ENCODE measurements at places on chromosomes 3 and 15.

DNA sequence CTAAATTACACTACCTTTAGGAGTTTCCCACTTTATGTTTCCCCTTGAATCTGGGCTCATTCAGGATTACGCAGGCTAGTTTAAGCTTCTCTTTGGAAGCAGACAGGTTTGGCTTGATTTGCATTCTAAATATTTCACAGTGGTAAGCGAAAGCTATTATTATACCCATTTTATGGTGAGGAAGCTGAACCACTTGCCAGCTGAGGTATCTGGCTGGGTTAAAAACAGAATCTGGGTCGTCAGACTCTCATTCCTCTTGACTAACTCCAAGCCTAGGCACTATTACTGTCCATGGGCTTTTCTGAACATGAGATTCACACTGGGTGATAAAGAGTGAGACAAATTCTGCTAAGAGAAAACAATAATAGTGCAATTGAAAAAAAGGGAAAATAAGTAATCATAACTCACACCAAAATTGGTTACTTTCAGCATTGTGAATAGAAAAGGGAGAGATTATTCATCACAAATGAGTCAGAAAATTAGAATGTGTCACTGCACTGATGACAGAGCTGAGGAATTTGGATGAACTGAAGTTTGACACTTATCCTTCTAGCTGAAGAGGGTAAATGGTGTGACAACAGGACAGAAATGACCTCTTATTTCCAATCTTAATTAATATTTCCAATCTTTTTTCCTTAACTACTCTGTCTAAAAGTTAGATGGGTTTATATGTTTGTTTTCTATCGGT, 211.3 kb downstream of the TIGIT start:
- no peak for DNase-seq

- DNase-seq = no peak
Measured at GRCh38 chr3:139130390-139131140, 85.9 kb upstream of the PRR23C start.

- DNase-seq = no peak
Measured at GRCh38 chr3:56192001-56192400, 276.3 kb downstream of the ERC2 start.

GRCh38 chr15:57896114-57896513, 169.4 kb downstream of the ALDH1A2 start:
- DNase-seq = no peak

DNA sequence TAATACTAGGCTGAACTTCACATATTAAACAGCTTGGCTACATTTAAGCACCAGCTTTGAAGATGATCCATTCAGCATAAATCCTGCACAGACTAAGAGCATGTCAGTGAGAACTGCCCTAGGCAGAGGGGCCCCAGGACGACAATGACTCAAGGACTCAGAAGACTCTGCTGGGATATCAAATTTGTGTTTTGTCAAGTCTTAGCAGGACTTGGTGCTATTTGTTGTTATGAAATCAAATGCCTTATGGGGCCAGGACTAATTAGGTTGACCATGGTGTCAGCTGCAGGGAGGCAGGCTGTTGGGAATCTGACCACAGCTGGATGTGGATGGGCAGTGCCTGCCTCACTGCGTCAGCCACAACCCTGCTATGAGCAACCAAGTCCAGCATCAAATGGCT, 91.8 kb downstream of the RYR3 start:
- no peak for DNase-seq

- DNase-seq = no peak
Measured at GRCh38 chr3:106229495-106230278, 360.9 kb upstream of the CBLB start.

DNA sequence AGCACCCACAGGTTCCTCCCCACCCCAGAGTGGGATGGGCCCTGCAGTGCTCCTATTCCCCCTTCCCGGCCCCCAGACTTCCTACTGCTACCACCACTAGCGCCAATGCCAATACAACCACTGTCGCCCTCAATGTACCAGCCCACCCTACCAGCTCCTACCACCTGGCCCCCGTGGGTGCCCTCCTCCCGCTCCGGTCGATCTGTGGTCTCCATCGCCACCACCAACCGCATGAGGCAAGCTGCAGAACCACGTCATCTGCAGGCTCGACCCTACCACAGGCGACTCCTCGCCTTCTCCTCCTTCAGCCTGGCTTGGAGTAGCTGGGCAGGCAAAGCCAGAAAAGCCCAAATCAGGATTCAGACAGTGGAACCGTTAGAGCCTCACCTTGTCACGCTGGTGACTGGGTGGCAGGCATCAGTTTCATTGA, 179.3 kb downstream of the POTEB3 start:
- DNase-seq = no peak

GRCh38 chr15:35166730-35167359, 81.8 kb upstream of the NANOGP8 start:
- no peak for DNase-seq

- DNase-seq = no peak
Measured at GRCh38 chr3:122097141-122097540, 42.0 kb downstream of the CD86 start.

GRCh38 chr3:40308725-40309417, 636 bp upstream of the EIF1B start:
- DNase-seq = no peak

- DNase-seq = no peak
Measured at GRCh38 chr15:45616901-45617323, 17.9 kb upstream of the SQOR start.

DNA sequence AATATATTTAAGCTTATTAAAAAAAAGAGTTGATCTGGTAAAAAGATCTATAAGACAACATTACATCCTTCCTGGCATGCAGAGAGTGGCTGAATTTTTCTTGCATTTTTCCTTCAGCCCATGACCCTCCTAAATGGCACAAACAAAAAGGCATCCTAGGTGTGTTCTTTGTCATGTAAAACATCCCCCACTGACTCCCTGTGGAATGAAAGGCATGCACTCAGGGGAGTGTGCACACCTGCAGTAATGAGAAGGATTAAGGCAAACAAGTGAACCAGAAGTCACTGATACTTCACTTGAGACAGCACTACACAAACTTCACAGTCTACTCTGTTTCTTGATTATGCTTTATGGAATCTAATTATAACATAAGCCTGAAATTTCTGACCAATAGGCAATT, 195.0 kb downstream of the RBMS3 start:
- no peak for DNase-seq

GRCh38 chr3:58022490-58022889, 14.3 kb downstream of the FLNB start:
- no peak for DNase-seq

GRCh38 chr3:51798411-51798963, 19.4 kb upstream of the IQCF6 start:
- no peak for DNase-seq

- no peak for DNase-seq
Measured at GRCh38 chr3:157542711-157543500, 39.7 kb upstream of the VEPH1 start.

DNA sequence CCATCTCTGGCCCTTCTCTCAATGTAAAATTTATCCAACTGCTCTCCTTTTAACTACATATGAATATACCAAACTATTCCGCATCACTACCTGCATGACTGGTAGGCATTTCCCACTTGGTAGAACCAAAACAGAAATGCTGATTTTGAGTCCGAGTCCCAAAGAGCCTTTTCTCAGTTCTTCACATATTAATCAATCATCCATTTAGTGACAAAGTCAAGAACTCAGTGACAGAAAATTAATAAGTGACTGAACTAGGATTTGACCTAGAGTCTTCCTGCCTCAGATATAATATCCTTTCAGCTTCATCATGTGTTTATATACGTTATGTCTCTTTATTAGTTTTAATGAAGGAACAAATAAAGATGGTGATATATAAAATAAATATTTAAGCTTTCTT, 700.6 kb upstream of the GOLIM4 start:
- no peak for DNase-seq

DNA sequence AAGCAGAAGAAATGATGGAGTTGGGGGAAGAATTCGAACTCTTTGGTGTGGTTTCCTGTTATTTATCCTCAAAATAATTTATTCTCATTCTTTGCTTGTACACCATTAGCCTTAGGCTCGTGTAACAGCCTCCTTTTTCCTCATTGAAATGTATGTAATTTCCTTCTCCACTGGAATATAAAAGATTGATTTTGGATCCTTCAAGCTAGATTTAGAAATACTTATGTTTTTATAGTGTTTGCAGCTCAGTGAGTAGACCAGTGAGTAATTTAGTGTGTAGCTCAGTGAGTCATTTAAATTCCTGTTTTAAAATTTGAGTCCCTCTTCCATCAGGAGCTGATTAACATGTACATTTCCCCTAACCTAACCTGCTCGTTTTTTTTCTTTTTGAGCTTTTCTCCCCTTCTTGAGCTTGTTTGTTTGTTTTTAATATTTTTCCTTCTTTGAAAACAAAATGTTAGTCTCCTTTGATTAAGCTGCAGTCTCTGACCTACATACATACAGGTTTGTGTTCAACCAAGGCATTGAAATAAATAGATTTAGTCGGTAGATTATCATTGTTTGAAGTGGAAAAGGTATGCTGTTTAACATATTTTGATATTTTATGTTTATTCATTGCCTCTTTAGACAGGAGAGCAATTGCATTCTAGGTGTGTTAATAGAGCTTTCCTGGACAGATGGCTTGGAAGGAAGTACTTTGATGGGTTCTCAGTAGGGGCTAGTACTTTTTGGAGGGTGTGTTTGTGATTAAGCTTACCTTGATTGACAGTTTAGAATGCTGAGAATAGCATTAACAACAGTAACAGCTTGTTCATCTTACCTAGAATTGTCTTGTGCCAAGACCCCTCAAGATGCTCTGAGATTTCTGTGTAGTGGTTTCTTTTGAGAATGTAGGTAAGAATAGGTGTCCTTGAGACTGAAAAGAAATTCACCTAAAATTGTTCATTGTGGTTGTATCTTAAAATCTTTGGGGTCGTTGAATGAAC, 5.9 kb downstream of the USP3 start:
- no peak for DNase-seq

DNA sequence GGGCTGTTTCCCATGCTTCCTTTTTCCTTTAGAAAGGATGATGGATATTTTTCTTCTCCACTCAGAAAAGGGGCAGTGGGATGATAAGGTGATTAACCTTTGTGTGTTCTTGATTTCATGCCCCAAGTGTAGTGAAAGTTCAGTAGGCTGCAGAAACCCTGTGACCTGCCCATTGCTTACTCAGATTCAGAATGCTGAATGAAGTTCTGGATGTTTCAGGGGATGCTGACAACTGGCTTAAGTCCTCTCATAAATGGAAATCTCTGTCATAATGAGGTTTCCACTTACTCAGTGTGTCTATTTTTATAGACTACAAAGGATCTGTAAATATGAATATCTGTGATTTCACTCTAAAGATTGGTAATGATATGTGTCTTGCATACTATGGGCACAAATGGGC, 471.3 kb upstream of the TPRG1 start:
- no peak for DNase-seq

DNA sequence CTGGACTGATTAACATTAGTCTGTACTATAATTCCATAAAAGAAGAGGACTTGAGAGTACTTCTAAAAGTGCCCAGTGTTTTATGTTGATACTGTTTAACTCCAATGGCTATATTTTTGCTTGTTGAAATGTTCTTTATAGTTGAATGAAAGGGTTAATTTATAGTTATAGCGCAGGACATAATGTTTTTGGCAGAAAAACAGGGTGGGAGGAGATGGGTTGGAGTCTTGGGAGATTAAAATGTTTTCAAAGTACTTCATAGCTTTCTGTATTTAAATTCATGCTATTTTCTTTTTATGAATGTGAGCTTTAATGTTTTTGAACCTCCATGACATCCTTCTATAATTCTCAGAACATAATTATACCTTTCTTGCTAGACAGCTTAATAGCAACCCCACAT, 108.2 kb downstream of the CNTN3 start:
- no peak for DNase-seq

GRCh38 chr15:39174332-39174731, 406.5 kb upstream of the THBS1 start:
- DNase-seq = no peak

GRCh38 chr3:161333696-161334095, 37.6 kb downstream of the SPTSSB start:
- DNase-seq = no peak

GRCh38 chr15:70056091-70056680, 41.5 kb downstream of the TLE3 start:
- no peak for DNase-seq

DNA sequence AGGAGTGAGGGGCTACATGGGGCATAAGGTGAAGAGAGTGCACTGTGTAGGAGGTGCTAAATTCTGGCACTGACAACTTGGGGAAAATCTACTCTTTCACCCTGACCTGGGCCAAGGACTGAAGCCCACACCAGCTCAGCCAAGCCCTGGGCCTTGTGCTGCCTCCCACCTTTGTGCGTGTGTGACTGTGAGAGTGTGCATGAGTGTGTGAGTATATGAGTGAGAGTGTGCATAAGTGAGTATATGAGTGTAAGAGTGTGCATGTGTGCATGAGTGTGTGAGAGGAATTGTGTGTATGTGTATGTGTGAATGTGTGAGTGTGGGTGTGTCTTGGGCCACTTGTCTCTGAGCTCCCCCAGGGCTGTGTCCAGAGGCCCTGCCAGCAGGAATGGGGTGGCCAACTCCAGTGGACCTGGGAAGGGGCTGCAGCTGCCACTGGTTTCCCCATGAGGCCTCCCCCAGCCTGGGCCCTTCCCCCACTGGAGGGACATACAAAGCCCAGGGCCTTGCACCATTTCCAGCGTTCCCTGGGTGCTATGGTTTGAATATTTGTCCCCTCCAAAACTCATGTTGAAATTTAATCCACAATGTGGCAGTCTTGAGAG, 15.2 kb downstream of the C3orf22 start:
- no peak for DNase-seq

DNA sequence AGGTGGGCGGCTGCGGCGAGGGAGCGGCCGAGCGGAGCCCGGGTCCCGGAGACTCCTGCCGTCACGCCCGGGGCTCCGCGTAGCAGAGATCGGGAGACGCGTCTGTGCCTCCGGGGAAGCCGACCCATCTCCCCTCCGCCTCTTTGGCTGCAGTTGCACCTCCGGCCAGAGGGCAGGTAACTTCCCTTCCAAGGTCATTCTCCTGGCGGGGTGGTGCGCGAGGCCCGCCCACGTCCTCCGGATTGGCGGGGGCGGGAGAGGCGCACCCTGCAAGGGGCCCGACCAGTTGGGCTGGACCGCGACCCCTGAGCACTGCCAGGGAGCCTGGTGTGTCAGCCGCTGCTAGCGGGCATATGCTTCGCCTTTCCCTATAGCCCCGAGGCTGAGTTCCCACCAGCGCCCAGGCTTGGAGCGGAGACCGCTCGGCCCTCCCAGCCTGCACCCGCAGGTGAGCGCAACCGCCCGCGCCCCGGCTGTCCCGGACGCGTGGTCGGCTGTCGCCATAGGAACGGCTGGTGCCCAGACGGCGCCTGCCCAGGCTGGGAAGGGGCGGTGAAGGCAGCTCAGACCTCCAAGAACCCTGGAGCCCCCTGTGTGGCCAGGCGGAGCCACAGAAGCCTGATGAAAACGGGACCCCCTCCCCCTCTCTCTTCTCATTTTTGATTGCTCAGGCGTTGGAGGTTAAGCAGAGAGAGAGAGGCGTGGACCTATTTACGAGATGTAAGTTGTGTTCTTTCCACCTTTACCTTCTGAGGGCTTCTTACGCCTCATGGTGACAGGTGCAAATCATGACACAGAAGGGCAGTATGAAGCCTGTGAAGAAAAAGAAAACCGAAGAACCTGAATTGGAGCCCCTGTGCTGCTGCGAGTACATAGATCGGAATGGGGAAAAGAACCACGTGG, 453 bp downstream of the ZDHHC23 start:
- DNase-seq = no peak
